ENCODE measurements at places on chromosomes 6 and 20.

- DNase-seq: no peak
Measured at GRCh38 chr6:142886431-142887170, 58.4 kb downstream of the HIVEP2 start.

GRCh38 chr6:112480553-112480952, 133.4 kb downstream of the RFPL4B start:
- DNase-seq: no peak

GRCh38 chr6:88761237-88762031, 202.0 kb downstream of the RNGTT start:
- peak; percentile 20 for DNase-seq

DNA sequence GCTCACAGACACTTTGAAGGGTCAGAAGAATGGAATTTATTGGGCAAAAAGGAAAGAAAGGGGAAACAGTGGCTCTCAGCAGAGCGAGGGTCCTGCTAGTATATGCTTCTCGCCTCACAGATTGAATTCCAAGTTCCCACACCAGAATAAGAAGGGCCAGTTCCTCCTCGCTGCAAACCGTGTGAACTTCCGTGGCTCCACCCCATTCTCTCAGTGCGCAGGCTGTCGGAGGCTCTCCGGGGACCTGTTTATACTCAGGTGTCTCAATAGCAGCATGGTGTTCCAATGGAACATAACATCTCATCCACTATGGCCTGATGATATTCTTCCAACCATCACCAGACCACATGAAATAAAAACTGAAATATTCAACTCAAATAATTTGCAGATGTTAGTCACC, 4.6 kb downstream of the SAMD3 start:
- DNase-seq: no peak

GRCh38 chr6:168278904-168279303, 40.7 kb downstream of the DACT2 start:
- DNase-seq: no peak

DNA sequence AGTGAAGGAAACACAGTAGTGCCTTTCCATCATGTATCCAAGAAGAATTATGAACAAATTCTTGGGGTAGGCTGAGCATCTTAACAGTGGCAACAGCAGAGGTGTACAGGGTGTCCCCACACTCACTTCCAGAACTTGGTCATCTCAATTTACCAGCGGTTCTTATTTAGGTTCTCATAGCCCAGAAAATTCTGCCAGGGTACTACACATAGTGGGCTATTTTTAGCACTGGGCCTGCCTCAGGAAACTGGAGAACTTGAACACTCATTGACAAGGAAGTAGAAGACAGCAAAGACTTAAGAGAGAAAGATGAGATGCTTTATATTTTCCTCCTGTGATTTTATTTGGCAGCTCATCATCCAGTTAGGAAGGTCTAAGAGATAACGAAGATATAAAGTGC, 71.8 kb upstream of the PHIP start:
- DNase-seq: no peak

GRCh38 chr6:132812255-132812732, 2.1 kb upstream of the RPS12 start:
- DNase-seq: no peak

GRCh38 chr6:21615504-21615903, 22.0 kb downstream of the SOX4 start:
- DNase-seq: no peak

Measured in activated CD8-positive, alpha-beta T cell treated with anti-CD3 and anti-CD28 coated beads for 36 hours (primary cell).